Stimulated activated CD8-positive, alpha-beta memory T cell treated with anti-CD3 and anti-CD28 coated beads, Interleukin-7, amount 100 ng/mL, for 48 hours (primary cell): ENCODE measurements at places on chromosomes 3 and 15.

- DNase-seq, result peak; percentile 40
These were observed 733 bp downstream of the RNF111 start for GRCh38 chr15:58988006-58988785.

- no peak for DNase-seq
These were observed 88.7 kb upstream of the MRPL3 start for GRCh38 chr3:131591394-131592014.

DNA sequence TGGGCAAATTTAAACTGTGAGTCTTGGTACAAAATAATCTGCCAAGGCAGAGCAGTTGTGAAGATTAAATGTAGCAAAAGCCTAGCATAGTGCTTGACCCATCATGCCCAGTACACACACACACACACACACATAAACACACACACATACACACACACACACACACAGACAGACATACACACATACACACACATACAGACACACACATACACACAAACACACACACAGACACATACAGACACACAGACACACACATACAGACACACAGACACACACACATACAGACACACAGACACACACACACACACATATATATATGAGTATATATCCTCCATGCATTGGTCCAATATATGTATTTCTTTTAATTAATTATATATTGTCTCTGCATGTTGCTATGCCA, 328.8 kb upstream of the DNAJC19 start:
- no peak for DNase-seq

DNA sequence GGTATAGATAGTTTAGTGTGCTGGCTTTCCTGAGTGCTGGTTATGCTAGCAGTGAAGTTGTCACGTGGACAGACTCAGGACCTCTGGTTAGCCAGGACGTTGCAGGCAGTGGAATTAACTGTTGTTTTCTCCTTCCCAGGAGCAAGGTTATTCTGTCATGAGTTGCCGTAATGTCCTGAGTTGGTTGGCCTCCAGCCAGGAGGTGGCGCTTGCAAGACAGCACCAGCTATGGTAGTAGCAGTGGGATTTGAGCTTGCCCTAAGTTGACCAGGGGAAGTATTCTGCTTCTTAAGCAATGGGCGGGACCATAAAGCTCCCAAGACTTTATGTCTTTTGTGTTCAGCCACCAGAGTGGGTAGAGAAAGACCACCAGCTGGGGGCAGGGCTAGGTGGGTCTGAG, 240.7 kb upstream of the DNAJC19 start:
- DNase-seq, result no peak

- no peak for DNase-seq
These were observed 216.4 kb downstream of the TCF12 start for GRCh38 chr15:57134851-57135250.

- no peak for DNase-seq
These were observed 316.2 kb upstream of the THRB start for GRCh38 chr3:24810881-24811280.

GRCh38 chr3:184236033-184236410, 6.6 kb downstream of the VWA5B2 start:
- DNase-seq, result no peak

GRCh38 chr3:71062952-71063772, 520.4 kb downstream of the FOXP1 start:
- no peak for DNase-seq

- no peak for DNase-seq
These were observed 208.4 kb downstream of the TNIK start for GRCh38 chr3:171251835-171252234.

DNA sequence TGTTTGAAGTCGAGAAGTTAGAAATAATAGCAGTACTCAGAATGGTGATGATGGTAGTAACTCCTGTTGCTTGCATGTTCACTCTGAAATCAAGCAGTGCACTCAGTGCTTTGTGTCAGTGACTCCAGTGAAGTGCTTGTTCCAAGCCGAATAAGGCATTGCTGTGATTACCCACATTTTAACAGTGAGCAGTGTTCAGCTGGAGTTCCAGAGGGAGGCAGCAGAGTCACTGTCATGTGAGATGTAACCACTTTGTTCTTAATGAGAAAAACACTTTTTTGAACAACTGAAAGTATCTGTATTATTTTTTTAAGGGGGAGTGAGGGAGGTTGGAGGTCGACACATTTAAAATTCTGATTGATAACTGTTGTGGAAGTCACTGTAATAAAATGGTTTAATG, 3.7 kb downstream of the MDFIC2 start:
- DNase-seq, result no peak

DNA sequence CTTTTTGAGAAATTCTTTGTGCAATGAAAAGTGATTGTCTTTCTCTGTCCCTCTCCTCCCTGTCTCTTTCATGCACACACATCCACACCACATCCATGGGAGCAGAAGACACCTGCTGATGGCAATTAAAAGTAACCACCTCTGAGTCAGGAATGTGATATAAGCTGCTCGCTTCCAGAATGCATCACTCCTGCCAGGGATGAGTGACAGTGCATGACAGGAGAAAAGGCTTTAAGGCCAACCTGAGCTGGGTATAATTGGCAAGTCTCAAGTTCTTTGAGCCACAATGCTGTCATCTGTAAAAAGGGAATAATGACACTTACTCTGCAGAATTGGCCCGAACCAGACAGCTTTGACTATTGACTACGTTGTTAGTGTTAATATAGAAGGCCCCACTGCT, 59.6 kb downstream of the UBP1 start:
- DNase-seq, result no peak

DNA sequence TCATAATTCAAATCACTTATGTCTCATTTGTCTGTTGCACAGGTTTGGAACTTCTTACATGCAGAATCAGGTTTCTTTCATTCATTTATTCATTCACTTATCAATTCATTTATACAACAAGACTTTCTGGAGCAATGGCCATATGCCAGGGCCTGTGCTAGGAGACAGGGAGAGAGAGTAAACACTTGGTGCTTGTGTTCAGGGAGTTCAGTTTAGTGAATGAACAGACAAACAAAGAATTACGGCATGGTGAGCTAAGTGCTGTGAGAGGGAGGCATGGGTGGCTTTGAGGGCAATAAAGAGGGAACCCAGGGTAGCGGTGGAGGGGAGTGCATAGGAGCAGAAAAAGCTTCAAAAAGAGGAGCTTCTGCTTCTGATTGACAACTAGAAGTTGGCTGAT, 8.5 kb upstream of the IREB2 start:
- DNase-seq, result no peak

DNA sequence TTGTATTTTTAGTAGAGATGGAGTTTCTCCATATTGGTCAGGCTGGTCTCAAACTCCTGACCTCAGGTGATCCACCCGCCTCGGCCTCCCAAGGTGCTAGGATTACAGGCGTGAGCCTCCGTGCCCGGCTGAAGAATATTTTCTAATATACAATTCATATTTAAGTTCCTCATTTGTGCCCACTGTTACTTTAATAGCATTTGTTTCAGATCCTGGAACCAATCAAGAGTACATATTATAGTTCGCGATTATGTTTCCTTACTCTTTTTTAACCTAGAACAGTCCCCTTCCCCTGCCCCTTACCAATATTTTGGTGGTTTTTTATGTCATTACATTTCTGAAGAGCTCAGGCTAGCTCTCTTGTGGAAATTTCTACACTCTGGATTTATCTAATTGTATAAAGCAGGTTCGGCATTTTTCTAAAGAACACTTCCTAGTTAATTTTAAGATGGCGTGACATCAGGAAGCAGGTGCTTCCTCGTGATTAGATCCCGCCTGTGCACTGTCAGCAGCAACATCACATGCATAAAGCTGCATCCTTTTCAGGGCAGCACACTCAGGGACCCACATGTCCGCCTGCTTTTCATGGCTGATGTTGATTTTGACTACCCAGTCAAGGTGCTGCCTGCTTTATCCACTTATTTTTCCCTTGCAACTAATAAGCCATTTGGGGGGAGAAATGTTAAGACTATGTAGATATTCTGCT, 88.7 kb upstream of the EPHB3 start:
- DNase-seq, result no peak

DNA sequence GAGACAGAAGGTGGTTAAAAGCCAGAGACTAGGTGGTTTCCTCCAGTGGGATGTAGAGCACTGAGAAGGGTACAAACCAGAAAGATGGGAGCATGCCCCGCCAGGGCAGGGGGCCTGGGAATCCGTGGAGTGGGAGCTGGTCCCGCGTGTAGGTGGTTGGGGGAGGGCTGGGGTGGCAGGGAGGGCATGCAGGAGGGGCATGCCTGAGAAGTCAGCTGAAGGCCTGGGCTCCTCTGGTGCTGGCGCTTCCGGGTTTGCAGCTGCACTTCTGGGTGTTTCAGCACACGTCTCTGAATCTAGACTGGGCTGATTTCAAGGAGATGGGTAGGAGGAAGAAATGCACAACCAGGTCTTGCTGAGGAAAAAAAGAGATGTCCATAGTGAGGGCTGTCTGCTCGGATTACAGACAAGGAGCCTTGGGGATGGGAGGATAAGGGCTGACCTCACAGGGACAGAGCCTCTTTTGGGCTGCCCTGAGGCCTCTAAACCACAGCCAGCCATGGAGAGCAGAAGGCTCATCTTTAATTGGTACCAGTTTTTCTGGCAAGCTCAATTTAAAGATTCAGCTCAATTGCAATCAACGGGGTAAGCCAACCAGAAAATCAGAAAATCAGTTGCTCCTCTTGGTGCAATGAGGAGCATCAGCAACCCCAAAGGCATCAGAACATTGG, 151.9 kb downstream of the FAM43A start:
- no peak for DNase-seq

- no peak for DNase-seq
These were observed 5.2 kb downstream of the WNT5A start for GRCh38 chr3:55481744-55482495.

DNA sequence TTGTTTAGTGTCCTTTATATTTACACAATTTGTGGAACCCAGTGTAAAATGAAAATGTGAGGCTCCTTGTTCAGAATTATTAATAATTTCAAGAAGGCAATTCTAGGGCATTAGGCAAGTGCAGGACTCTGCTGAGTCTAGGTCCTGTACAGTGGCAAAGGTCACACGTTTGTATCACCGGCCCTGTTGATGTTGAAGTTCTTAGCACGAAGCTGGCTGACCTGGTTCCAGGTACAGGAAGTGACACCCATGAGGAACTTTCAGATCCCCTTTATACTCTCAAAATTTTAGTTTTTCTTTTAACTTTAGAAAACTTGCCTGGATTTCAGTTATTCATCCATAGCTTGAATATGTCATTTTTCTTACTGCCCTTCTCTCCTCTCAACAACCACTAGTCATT, 349.4 kb downstream of the CNTN6 start:
- no peak for DNase-seq

- DNase-seq, result no peak
These were observed 56.5 kb downstream of the DCLK3 start for GRCh38 chr3:36707623-36708409.

DNA sequence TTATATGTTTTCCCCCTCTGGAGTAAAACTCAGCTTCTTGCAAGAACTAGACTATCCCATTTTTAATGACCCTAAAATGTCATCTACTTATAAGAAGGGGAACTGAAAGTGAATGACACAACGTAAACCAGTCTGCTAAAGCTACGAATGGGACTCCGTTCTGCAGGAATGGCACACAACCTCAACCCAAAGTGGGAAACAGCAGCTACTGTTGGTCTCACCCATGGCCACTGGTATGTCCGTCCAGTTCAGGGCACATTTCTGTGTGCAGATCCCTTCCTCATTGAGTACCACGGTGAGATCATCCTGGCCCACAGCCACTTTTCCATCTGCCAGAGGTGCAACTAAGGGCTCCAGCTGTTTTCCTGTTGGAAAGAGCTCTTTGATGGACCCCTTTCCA, 23.8 kb downstream of the VPS39 start:
- no peak for DNase-seq

DNA sequence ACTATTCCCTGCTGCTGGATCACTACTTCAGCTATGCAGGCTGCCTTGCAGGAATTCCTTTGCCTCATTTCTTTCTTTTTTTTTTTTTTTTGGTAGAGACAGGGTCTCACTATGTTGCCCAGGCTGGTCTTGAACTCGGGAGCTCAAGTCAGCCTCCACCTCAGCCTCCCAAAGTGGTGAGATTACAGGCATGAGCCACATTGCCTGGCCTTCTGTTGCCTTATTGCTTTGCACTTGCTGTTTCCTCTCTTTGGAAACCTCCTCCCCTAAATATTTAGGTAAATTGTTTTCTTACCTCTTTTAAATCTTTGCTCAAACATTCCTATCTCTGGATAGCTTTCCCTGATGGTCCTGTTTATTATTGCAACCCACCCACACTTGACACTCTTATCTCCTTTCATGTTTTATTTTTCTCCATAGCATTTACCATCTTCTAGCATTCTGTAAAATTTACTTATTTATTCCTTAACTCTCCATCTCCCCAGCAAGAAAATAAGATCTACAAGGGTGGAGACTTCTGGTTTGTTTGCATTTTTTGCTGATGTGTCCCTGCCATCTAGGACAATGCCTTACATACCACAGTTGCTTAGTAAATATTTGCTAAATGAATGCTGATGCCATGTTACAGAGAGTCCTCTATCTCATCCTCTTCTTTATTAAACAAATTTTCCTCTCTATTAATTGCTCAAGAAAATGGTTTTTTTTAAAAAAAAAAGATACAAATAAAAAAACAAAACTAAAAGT, 134.8 kb downstream of the P2RY1 start:
- no peak for DNase-seq

DNA sequence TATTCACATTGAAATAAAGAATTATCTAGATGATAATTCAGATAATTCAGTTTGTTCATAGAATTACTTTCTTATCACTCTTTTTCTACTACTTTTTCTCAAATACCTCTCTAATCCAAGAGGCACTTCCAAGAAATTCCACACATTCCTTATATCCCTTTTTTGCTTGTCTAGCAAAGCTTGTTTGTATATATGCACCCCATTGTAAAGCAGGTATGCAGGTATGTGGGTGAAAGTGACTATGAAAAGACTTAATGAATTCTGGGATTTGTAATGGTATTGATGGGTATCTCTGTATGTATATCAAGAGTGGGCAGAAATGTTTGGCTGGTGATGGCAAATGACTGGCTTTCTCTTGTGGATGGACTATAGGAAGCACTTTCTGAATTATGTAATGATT, 94.1 kb upstream of the FGF7 start:
- DNase-seq, result no peak

DNA sequence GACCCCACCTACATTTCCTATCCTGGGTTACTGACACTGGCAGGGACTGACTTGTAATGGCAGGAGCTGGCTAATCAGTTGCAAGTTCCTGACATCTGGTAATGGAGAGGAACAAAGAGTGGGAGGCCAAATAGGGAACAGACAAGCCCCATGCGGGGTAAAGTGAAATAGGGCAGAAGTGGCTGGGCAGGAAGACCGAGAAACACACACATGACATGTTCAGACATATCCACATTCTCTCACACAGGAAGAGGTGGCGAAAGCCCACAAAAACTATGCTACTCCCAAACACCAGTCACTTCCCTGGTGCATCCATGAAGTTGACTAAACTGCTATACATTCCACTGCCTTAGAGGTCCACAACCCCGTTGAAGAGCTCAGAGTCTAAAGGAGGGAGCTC, 394.1 kb upstream of the TBL1XR1 start:
- DNase-seq, result no peak

DNA sequence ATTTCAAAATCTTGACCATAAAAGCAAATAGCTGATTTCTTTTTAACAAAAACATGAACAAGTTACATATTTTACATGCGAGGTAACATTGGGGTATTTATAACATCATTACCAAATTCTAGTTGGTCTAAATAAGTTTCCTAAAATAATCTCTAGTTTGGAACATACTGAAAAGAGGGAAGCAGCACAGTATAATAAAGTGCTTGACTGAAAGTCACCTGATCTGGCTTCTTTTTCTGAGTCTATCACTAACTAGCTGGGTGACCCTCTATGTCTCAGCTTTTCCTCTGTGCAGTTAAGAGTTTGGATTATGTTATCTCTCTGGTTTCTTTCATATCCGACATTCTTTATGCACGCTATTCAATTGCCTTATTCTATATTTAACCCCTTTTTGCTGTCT, 19.8 kb upstream of the CNTN4 start:
- DNase-seq, result no peak

GRCh38 chr3:122377975-122378374, 5.1 kb downstream of the MIX23 start:
- DNase-seq, result no peak
